Activated CD8-positive, alpha-beta memory T cell treated with anti-CD3 and anti-CD28 coated beads for 4 hours (primary cell): ENCODE measurements at places on chromosomes 12 and 14.

DNA sequence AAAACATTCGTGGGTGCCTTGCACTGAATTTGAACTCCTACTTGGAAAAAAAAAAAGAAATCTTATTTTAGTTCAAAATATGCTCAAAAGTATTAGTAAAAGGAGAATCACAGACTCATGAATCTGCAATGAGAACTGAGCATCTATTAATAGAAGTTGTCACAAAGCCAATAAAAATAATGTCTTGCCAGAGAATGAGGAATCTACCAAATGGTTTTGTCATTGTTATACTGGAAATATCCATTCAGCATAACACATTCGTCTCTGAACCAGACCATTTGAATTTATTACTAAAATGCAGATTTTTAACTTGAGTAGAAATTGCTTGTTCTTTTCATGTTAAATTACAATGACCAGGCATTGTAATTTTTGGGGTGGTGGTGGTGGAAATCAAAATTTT, 11.6 kb upstream of the PTPRB start:
- DNase-seq, result no peak

DNA sequence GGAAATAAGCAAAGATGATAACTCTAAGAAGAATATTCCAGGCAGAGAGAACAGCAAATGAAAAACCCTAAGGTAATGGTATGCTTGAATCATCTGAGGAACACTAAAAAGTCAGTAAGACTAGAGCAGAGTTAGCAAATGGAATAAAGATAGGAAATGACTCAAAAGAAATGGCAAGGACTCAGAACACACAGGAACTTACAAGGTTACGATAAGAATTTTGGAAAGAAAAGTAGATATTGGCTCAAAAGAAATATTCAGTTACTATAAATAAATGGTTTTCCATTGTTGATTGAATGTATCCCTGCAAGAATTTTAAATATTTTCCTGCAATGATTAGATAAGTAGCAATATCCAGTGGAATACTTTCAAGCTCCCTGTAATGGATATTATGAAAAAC, 705.8 kb downstream of the C12orf50 start:
- DNase-seq, result no peak

- peak; percentile 20 for DNase-seq
These were observed 595 bp downstream of the KLHL28 start for GRCh38 chr14:44961151-44961553.

- DNase-seq, result no peak
These were observed 115.4 kb downstream of the TMEM117 start for GRCh38 chr12:43951286-43951685.

GRCh38 chr14:24307575-24308341, at the start of gene CIDEB:
CIDEB (minus strand) TSS chr14:24307977; CDS start chr14:24307858, 119 bp downstream.
- DNase-seq, result no peak

GRCh38 chr14:70809225-70810219, at the start of gene MAP3K9:
MAP3K9 (minus strand) TSS chr14:70809513; CDS start chr14:70809171, 342 bp downstream.
- DNase-seq, result peak; percentile 79

GRCh38 chr12:67988601-67989021, 636 bp upstream of the IFNG-AS1 start:
- no peak for DNase-seq

- DNase-seq, result no peak
These were observed 105.1 kb downstream of the SCARB1 start for GRCh38 chr12:124758266-124759220.

GRCh38 chr12:12396694-12397093, 39.8 kb downstream of the BORCS5 start:
- DNase-seq, result no peak

- DNase-seq, result no peak
These were observed 11.5 kb downstream of the RIMKLB start for GRCh38 chr12:8709124-8709830.

- no peak for DNase-seq
These were observed 137.4 kb downstream of the LLPH start for GRCh38 chr12:65993173-65993572.

DNA sequence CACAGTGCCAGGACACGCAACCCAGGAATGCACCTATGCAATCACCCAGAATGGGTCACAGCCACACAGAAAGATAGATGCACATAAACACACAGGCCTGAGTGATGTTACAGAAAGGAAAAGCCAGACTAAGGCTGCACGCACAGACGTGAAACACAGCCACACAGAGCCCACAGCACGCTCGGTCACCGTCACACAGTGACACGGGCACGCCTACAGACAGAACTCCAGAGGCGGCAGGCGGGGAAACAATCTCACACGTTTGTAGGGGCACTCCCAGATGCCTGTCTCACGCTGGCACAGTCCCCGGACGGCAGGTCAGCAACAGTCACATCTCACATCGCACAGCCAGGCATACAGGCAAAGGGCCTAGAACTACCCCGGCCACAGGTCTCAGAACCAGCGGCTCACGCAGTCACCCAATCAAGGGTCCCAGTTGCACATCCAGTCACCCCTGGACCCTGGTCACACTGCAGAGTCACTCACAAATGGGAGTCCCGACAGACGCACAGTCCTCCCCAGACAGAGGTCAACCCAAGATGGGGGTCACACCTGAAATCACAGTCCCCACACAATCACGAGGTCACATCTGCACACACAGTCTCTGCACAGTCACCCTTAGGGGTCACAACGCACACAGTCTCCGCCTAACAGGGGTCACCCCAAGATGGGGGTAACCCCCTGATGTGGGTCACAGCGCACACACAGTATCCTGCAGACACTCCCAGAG, 790 bp downstream of the SSH1 start:
- peak; percentile 51 for DNase-seq

DNA sequence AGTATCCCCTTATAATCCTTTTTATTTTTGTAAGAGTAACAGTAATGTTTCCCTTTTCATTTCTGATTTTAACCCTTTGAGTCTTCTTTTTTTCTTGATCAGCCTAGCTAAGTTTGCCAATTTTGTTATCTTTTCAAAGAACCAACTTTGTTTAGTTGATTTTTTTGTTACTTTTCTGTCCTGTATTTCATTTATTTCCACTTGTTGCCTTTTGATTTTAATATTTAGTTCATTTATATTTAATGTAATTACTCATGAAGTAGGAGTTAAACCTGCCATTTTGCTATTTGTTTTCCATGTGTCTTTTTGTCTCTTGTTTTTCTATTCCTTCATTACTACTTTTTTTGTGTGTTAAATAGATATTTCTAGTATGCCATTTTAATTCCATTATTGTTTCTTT, 146.4 kb downstream of the ANO6 start:
- no peak for DNase-seq

DNA sequence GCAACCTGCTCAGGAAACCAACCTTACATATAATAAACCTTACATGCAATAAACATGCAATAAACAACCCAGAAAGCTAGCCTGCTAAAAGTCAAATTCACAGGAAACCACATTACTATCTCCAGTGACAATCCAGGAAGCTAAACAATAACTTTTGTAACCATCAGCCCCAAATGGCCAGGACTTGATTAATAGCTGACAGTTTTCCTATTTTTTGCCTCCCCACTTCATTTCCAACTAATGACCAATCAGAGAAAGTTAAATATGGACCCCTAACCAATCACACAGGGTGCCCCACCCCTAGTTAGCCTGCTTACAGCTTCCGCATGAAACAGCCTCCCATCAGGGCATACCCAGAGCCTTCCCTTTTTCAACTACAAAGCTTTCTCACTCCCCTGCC, 152.2 kb upstream of the LMNTD1 start:
- DNase-seq, result no peak

- DNase-seq, result no peak
These were observed 321.2 kb downstream of the SLC16A7 start for GRCh38 chr12:59916988-59917387.

DNA sequence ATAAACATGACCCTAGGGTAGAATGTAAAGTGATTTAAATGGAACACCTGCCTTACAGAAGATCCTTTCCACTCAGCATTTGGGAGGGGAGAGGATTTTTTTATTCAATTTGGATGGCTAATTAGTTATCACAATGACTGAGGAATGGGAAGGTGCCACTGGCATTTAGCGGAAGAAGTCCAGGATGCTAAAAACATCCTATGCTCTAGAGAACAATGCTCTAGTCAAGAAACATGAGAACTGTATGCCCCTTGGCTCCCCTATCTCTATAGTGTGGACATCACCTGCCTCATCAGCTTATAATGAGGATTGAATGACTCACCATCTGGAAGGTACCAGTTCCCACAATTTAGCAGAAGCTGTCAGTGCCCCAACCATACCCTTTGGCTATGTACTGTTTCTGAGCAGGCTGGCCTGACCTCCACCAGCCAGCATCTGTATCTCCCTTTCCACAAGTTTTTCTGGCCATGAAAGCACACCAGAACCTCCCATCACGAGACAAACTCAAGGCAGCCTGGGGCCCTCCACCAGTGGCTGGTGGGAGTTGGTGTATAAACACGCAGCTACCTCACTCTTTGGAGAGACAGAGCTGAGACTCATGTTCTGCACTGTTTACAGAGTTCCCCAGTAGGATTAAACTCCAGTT, 109.7 kb upstream of the VASH1 start:
- DNase-seq, result no peak

GRCh38 chr12:12622418-12622817, 10.7 kb downstream of the CREBL2 start:
- no peak for DNase-seq

GRCh38 chr14:51094282-51094821, 553 bp downstream of the TRIM9 start:
- DNase-seq, result no peak

GRCh38 chr12:53070877-53071492, 8.2 kb downstream of the SPRYD3 start:
- no peak for DNase-seq

GRCh38 chr12:2890388-2891239, at the start of gene TULP3:
TULP3 (plus strand) TSS chr12:2890891; CDS start chr12:2890948, 57 bp downstream.
- peak; percentile 97 for DNase-seq

- DNase-seq, result no peak
These were observed 6.5 kb downstream of the NECAP1 start for GRCh38 chr12:8088574-8088973.

GRCh38 chr12:2183556-2184541, 131.1 kb downstream of the CACNA1C start:
- no peak for DNase-seq

DNA sequence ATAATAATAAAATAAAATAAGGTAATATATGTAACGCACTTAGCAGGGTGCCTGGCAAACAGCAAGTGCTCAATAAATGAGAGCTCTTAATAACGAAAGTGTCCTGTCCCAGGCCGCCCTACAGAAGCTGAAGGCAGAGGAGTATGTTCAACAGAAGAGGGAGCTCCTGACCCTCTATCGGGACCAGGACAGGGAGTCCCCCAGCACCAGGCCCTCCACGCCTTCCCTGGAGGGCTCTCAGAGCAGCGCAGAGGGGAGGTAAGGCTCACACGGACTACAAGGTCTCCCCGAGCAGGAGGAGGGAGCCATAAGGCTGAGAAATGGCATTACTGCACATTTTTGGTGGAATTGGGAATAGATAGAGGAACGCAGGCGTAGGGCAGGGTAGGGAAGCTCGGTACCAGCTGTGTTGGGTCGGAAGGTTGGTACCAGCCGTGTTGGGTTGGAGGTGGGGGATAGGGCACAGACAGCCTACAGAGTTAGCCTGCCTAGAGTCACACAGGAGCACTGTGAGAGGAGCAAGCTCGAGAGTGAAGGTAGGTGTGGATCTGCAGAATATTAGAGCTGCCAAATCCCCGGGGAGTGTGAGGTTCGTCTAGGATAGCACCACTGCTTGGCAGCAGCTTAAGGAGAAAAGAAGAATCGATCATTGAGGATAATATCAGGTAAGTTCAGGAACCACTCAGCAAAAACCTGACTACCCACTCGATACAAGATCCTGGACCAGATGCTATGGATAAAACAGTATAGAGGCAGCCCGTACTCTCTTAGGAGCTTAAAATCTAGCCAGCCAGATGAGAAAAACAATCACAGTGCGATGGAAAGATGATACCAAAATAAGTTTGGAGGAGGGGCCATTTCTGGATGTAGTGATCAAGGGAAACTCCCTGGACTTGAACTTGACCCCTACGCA, 15.3 kb downstream of the TNFRSF1A start:
- DNase-seq, result no peak

GRCh38 chr14:105388110-105388951, 10.0 kb upstream of the TEX22 start:
- no peak for DNase-seq

GRCh38 chr14:68193970-68194681, 374.5 kb downstream of the RAD51B start:
- no peak for DNase-seq

DNA sequence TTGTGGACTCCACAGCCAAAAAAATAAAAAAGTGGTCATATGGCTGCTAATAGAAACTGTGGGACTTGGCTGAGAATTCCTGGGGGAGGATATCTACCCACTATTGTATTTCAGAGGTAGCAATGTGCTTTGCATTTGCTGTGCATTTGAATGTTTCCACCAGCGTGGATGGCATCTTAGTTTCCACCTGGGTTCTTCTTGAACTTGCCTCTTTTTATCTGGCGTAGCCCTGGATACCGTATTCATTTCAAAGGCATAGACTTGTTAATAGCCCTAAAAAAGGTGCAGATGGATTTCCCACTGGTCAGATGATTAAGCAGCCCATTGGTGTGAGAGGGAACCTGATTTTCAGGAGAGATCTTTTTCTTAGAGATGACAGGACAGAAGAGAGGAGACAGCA, 1.9 kb upstream of the MYF5 start:
- DNase-seq, result no peak
